Kasumi-1 (cell line): ENCODE measurements at places on chromosomes 7 and 10.

- DNase-seq, result no peak
Observed at GRCh38 chr10:48790457-48791044, 105.9 kb downstream of the WDFY4 start.

DNA sequence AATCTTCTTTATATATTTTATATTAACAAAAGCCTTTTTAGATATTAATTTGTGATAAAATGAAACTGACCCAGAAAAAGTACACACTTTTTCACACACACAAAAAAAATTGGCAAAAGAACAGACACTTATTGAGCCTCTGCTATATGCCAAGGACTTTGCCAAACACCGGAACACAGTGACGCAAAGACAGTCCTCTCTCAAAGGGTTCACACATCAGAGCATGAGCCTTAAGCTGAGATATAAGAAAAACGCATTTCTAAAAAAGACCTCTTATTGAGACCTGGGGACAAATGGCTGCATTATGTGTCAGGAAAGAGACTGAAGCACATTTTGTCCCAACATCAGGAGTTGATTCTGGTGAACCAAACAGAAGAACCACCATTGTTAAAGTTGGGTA lies 24.0 kb upstream of the ABCB4 start:
- no peak for DNase-seq

- DNase-seq, result no peak
Observed at GRCh38 chr10:23324351-23324750, 20.2 kb downstream of the C10orf67 start.

- DNase-seq, result no peak
Observed at GRCh38 chr10:132532749-132533560, 4.6 kb upstream of the INPP5A start.

DNA sequence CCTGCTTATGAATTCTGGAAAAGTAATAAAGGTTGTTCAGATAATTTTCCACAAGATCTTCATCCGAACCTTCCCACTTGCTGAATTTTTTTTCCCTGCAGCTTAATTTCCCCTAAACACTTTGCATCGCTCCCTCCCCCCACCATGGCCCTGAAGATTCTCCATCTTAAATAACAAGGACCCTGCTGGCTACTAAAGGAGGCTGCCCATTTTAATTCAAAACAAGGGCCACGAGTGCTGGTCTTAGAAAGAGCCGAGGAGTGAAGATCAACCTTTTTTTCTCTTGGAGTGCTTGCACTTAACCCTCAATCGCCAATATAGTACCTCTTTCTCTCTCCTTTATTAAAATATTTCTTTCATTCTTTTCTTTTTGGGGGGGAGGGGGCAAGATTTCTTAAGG lies 9.2 kb upstream of the SP8 start:
- DNase-seq, result no peak
